ENCODE measurements at places on chromosomes 1 and 21.

DNA sequence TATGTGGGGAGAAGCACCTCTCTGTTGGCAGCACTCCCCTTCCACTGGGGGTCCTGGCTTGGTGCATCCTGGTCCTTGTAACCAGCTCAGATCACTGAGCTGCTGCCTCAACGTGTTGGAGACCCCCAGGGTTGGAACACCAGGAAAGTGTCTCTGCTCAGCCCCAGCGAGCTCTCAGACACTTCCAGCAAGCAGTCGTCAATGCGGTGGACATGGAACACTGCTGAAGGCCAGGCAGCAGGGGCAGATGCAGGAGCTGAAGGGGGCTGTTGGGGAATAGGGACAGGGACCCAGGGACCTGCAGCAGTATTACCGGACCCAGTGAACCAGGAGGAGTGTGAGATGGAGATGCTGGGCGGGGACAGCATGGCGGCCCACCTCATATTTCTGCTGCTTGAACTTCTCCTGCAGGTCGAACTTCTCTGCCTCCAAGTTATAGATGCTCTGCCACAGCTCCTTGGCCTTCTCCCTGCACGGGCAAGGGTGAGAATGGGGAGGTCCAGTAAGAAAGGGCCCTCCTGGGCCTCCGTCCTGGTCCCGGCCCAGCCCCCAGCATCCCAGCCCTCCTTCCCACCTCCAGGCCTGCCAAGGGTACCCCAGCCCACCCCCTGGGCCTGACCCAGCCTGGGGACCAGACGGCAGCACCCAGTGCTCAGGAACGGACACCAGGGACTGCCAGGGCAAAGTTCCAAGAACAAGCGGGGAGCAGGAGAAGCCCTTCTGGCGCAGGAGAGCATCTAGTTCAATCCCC lies 16.4 kb downstream of the TNNT2 start:
- DNase-seq: no peak

- DNase-seq: no peak
These were observed 10.9 kb upstream of the AGPAT3 start for GRCh38 chr21:43853851-43854772.

- DNase-seq: no peak
These were observed 3.6 kb downstream of the LPAR3 start for GRCh38 chr1:84889437-84889836.

- no peak for DNase-seq
These were observed 6.9 kb downstream of the ARHGEF16 start for GRCh38 chr1:3461238-3461933.

- no peak for DNase-seq
These were observed 53.8 kb upstream of the KCNA3 start for GRCh38 chr1:110728388-110729001.

GRCh38 chr21:38229260-38229877 lies 27.4 kb upstream of the KCNJ15 start:
- no peak for DNase-seq

DNA sequence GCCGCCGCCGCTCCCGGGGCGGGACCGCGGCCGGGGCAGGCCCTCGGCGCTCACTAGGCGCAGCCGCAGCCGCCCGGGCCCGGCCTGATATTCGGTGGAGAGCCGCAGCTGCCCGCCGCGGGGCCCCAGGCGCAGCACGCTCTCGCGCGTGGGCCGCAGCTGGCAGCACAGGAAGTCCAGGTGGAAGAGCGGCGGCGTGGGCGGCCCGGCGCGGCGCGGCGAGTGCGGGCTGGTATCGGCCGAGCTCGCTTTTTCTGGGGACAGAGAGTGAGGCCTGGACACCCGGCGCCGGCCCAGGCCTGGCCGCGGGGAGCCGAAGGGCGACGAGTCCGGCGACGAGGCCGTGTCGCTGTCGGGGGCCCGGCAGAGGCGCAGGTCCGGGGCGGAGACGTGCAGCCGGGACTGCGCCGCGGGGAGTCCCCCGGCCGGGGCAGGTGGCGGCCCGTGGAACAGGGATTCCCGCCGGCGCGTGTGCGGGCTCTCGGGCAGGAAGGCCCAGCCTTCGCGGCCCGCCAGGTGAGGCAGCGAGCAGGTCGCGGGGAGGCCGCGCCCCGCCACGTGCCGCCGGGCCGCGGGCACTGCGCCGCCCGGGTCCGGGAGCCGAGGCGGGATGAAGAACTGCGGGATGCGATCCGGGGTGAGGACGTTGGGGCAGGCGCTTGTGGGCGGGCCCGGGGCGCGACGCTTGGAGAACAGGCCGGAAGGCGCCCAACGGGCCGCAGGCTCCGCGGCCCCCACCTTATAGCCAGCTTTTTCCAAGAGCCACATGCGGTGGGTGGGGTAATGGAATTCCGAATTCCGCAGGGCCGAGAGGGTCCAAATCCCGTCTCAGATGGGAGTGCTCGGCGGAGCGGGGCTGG lies 1.2 kb downstream of the C2CD4D start:
- no peak for DNase-seq

DNA sequence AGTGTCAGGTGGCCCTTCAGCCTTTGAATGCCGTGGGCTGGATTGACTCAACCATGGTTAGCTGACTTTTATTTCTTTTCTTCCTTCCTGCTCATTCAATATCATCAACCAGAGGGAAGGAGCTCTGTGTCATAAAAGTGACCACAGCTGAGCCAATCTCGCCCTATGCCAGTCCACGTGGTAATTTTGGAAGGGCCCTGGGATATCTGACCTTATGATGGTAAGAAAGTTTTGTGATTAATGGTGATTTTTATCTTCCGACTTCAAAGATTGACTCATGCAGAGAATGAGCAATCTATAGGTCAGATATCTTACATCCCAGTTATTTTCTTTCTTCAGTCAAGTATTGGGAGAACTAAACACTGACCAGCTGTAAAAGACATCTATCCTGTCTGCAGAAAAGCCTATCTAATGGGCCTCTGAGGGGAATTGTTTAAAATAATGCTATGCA lies 170.3 kb downstream of the ZC3H11B start:
- DNase-seq: no peak

GRCh38 chr1:151067185-151067584 lies 3.4 kb upstream of the GABPB2 start:
- no peak for DNase-seq

GRCh38 chr1:179300112-179300511 lies 6.5 kb downstream of the SOAT1 start:
- DNase-seq: no peak

- DNase-seq: no peak
These were observed 48.4 kb downstream of the LTN1 start for GRCh38 chr21:28944296-28944695.

DNA sequence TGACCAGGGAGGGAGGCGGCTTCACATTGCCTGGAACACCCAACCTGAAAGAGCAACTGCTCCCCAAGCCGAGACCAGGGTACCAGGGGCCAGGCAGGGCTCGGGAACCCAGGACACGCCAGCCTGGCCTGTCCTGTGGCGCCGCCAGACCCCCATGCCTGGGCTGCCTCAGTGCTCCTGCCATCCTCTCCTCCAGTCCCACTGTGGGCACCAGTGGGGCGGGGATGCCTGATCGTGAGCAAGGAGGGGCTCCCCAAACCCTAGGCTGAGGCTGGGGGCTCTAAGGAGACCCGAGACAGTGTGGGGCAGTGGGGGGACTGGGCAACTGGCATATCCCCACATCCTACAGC lies 45.1 kb downstream of the WNT9A start:
- DNase-seq: no peak

DNA sequence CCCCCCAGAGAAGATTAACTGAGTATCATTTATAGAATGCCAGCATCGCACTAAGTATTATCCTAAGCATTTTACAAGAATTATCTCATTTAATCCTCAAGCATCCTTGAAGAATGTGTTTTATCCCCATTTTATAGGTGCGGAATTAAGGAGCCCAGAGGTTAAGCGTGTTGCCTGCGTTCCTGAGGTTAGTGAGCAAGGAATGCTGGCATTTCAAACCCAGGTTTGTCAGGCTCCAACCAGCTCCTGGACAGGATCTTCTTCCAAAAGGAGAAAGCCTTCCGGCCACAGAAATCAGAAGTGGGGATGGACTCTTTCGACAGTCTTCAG lies 82.3 kb downstream of the SSBP3 start:
- DNase-seq: no peak

DNA sequence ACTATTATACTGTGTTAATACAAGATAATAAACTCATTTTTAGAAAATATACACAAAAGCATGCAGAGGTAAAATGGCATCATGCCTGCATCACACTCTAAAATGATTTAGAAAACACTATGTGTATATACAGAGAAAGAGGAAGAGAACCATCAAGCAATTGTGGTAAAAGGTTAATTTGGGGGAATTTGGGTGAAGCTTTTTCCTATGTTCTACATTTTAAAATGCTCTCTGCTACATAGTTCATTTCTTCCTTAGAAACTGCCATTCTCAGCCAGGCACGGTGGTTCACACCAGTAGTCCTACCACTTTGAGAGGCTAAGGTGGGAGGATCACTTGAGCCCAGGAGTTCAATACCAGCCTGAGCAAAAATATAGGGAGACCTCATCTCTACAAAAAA lies 44.1 kb downstream of the GON4L start:
- no peak for DNase-seq

DNA sequence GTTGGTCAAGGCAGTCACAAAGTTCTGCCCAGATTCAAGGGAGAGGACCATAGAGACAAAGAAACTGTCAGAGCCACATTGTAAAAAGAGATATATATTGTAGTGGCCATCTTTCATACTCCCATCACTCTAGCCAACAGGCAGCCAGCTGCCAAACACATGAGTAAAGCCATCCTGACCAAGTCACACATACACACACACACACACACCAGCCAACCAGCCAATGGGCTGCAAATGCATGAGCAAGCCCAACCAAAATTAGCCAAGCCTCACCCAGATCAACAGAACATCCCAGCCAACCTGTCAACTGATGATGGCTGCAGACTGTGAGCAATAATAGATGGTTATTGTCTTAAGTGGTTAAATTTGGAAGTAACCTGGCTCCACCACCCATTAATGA lies 120.7 kb downstream of the SEC16B start:
- DNase-seq: no peak

GRCh38 chr1:161781995-161782394 lies 15.9 kb downstream of the ATF6 start:
- no peak for DNase-seq

- DNase-seq: no peak
These were observed 84.3 kb upstream of the HP1BP3 start for GRCh38 chr1:20871419-20871818.

- no peak for DNase-seq
These were observed 32.3 kb downstream of the BCAS2 start for GRCh38 chr1:114549137-114549536.

DNA sequence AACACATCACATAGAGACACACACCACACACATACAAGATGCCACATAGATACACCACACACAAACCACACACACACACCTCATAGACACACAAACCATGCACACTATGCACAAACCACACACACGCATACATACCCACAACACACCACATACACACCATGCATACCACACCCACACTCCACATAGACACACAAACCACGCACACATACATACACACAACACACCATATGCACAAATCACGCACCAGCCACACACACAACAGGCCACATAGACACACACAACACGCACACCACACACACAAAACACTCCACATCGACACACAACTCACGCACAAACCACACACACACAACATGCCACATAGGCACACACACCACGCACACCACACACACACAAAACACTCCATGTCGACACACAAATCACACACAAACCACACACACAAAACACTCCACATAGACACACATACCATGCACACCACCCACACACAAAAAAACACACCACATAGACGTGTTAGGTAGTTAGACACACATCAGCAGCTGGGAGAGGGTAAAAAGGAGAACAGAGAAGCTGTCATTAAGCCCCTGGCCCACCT lies 49.5 kb upstream of the SLC19A1 start:
- DNase-seq: no peak

DNA sequence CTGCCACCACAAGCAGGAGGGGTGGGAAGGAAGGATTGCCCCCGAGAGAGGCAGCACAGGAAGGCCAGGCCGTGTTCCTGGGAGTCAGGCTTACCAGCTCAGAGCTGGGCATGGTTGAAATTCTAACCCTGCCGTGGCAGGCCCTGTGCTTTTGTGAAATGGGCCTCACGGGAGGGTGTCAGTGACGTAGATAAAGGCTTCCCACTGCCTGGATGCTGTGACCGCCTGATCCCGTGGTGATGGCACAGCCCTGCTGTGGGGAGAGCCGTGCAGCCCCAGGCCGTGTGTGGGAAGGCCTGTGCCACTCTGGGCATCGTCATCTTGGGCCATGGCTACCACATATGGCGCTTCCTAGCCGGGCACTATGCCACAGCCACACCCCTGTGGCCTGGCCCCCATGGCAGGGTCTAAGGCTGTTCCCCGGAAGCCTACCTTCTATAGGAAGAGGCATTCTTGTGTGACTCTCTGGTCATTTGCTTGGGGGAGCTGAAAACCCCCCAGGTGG lies 161.3 kb downstream of the PCBP3 start:
- DNase-seq: no peak

- no peak for DNase-seq
These were observed 177.1 kb downstream of the NEGR1 start for GRCh38 chr1:72105201-72105600.

DNA sequence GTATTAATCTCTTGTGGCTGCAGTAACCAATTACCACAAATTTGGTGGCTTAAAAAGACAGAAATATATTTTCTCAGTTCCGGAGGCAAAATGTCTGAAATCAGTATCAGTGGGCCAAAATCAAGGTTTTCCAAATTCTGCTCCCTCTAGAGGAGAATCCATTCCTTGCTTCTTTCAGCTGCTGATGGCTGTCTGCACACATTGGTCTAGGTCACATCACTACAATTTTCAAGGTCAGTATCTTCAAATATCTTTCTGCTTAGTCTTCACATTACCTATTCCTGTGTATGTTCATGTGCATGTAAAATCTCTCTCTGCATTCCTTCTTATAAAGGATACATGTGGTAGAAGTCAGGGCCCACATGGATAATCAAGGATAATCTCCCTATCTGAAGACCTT lies 999.4 kb downstream of the KCNT2 start:
- no peak for DNase-seq

DNA sequence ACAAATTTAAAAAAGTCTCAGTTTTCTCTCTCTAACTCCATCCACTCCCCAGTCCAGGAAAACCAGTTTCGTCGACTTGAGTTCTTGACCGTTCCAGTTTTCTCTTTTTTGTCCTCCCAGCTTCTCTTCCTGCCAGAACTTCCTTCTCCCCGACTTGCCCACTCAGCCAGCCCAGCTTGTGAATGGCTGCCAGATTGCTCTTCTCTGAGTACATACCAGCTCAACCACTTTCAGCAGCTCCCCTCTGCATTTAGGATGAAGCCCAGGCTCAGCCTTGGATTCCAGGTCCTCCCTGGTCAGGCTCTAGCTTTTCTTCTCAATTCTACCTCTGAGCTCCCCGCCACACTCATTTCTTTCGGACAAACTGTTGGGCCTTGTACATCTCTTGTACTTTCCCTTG lies 1.4 kb downstream of the DIO1 start:
- no peak for DNase-seq
